ENCODE measurements at places on chromosomes 5 and 9.
A peak's percentile ranks its signal among the peaks of the same experiment; 100 is the strongest.

- no peak for DNase-seq
Measured at GRCh38 chr5:65081071-65081470, 312.3 kb downstream of the CWC27 start.

DNA sequence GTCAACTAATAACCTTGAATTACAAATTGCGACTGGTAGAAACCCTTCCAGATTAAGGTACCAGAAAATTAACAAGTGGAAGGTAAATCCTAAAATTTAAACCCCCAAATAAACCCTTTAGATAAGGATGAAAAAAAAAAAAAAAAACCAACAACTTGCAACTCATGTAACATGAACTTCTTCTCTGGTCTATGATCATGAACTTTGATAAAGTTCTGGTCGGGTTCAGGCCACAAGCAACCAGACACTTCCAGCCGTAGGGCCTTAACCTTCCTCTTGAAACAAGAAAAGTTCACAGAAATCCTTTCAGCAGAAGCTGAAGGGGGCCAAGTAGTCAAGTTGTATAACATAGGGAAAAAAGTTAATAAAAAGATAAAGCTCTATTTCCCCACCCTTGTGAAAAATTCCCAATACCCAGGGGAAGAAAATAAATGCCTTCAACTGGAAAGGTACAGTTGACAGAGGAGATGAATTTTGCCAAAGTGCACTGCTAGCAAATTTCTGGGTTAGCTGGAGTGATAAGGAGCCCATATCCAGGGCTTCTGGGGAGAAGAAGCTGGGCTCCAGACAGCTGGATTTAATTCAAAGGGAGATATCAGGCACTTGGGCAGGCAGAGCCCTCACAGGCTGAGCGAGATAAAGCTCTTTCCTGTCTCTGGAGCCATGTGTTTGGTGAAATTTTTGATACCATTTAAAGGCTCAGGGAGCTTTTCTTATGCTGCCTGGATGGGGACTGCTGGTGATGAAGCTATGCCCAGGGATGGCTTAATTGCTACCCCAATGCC, 234.2 kb upstream of the PANK3 start:
- DNase-seq = no peak

GRCh38 chr9:99472240-99472915, 250.3 kb downstream of the SEC61B start:
- no peak for DNase-seq

- DNase-seq = no peak
Measured at GRCh38 chr5:177354256-177354655, 2.8 kb upstream of the LMAN2 start.

DNA sequence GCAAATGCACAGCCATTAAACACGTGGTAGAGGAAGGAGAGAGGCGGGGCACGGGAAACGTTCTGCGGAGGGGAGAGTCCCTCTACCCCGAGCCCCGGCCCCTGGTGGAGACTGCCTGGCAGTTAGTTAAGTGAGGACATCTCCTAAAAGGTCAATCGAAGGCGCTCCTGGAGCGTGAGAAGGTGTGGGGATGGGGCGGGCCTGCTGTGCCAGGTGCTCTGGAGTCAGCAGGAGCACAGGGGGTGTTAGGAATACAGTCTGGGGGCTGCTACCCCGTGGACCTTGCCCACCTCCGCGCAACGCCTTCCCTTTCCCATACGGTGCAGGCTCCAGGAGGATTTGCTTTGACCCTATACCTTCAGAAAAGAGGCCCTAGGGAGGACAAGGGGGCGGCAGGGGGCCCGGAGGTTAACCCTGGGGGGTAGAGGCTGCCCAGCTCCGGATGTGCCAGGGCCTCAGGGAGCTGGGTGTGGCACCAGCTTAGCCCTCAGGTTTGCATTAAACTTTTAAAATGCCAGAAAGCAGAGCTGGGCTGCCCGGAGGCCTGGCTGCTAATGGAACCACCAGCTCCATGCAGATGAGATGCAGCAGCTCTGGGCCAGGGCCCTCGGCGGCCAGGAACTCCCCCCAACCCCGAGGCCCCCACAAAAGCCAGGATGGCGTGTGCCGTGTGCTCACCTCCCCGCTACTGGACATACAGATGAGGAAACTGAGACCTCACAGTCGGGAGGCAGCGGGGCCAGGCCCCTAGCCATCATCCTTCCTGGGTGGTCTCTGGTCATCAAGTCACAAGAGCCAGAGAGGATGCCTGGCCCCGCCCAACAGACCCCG, 39.2 kb downstream of the NACC2 start:
- no peak for DNase-seq

GRCh38 chr5:123181394-123181801, 92.4 kb downstream of the PRDM6 start:
- DNase-seq = no peak

- DNase-seq = peak; percentile 54
Measured at GRCh38 chr5:125064621-125065438, 318.4 kb upstream of the ZNF608 start.

GRCh38 chr5:77343165-77343564, 132.7 kb downstream of the PDE8B start:
- no peak for DNase-seq

DNA sequence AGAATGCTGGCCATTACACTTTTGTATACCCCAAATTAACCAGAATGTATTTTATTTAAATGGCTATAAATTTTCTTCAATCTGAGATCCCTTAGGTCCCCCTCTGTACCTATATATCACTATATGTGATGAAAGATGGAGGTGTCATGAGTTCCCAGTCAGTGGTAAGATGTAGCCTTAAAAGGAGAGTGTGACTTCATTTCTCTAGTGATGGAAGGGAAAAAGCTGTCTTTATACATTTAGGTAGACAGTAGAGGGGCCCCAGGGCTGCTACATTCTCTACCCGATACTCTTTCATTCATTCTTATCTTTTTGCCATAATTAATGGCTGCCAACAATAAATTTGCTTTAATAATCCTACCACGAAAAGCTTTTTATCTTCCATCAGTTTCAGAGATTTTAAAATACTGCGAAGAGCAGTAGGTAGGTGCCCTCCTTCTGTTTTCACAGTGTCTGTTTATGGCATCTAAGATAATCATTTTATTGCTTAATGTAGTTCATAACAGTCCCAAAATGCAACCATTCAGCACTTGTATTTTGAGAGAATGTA, 301.3 kb downstream of the ZNF608 start:
- DNase-seq = no peak

DNA sequence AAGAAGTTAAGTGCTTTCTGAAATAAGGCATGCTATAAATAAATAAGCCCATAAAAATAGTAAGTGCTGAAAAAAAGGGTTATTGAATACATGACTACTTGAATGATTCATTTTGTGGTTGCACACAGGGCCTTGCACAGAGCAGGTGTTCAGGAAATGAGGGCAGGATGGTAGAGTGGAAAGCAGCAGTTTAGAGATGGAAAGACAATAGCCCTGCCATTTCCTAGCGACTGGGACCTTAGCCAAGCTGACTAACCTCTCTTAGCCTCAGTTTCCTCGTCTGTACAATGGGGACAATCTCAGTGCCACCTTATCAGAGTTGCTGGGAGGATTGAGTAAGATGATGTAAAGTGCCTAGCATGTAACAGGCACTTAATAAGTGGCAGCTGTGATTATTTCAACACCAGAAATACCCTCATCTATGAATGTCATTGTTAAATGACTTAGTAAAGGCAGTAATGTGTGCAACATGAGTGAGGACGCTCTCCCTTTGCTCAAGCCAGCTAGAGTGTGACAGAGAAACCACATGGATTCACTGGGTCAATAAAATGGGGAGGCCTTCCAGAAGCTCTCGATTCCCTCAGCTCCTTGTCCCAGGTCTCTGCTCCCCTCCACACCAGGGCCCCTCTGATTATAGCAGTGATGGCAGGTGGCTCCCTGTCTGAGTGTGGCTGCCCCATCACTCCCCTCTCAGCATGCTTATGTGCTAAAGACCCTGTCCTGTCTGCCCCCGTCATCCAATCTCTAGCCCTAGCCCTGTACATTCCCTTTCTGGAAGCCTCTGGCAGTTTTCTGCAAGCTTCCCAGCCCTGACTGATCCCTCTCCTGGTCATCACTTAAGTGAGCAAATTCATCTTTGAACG, 16.0 kb upstream of the PHF19 start:
- peak; percentile 22 for DNase-seq

DNA sequence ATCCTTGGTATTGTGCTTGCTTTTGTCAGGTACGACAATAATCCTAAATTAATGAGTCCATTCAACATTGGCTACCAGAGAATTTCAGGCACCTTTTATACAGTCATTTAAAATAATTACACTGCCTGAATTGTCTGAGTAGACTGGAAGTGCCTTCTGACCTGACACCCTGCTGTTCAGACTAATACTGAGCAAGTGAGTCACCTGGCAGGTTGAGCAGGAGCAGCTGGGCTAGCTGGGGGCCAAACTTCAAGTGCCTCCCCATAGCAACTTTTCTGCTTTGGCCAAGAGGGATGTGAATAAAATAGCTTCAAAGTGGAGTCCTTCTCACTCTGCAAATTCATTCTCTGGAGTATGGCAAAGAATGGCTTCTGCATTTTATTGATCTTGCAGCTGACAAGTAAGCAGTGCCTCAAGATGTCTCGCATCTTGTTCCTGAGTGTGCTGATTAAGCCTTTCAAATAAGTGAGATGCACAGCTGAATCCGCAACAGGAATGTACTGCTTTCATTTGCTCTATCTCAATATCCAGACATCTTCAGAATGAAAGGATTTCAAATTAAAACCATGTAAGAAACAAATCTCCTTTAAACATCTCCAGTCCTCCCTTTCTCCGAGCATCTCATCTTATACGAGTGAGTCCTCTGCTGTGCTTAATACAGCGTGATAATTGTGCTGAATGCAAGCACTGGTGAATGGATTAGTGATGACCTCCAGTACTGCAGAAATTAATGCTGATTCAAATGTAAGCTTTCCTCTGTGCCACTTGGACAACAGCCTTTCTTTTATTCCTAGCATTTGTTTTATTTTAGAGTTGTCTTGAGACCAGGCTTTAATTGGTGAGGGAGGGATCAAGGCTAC, 271.2 kb downstream of the EDIL3 start:
- peak; percentile 7 for DNase-seq

DNA sequence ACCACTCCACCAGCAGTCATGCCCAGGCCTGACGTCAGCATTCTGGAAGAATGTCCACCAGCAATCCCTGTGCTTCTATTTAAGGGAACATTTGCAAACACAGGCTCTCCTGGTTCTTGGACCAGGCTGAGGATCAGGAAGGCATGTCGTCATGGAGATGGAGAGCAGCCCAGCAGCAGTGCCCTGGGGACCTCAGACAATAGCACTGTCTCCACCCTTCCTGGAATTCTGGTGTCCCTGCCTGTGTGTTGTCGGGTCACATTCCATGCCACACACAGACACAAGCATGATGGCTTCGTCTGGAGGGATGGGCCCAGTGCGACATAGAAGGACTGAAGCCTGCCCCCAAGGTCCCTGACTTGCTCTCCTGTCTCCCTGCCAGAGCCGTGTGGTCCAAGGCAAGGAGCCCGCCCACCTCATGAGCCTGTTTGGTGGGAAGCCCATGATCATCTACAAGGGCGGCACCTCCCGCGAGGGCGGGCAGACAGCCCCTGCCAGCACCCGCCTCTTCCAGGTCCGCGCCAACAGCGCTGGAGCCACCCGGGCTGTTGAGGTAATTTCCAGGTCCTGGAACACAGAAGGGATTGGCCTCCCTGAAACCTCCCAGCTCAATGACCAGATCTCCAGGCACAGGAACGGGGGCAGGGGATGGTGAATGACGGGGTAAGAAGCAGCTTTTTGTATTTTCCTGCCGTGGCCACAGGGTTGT, 43.8 kb downstream of the STOM start:
- DNase-seq = peak; percentile 97

DNA sequence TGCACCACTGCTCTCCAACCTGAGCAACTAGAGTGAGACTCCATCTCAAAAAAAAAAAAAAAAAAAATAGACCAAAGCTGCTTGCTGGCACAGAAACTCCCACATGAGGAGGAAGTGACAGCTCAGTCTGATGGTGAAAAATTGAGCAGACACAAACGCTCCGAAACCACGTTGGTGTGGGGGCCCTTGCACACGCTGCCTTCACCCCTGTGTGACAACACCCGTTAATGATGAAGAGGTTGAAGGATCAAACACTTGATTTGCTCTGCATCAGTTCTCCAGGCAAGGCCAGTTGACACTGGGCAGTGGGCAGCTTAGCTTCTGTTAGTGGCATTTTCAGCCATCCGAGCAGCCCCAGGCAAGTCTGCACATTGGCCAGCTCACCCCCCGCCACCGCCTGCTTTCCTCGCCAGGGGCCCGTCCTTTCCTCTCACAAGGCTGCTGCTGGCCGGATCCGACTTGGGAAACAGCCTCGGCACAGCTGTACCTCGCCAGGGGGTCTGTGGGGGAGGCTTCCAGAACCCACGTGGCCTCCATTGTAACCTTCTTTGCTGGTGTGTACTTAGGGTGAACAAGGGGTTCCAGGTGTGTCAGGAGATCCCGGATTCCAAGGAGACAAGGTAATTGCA, 79.8 kb downstream of the COL27A1 start:
- peak; percentile 25 for DNase-seq

- DNase-seq = no peak
Measured at GRCh38 chr5:152938630-152939029, 533.6 kb upstream of the NMUR2 start.

DNA sequence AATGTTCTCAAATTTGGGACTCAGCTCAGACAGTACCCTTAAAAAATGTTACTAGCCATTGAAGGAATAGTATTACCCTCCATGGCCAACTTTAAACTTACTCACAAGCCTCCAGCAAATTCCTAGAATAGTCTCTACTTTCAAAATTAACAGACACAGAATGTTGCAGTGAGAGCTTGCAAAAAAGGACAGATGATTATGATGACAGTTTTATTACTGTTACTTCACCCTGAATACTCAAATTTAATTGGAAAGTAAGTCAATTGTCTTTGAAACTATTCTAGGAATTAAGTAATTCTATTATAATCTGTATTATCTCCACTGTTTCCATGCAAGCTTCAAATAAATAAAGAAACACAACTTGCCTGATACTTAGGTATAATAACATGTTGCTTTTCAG, 288.3 kb downstream of the SLF1 start:
- DNase-seq = no peak

- peak; percentile 76 for DNase-seq
Measured at GRCh38 chr9:124390794-124391658, 24.2 kb downstream of the PSMB7 start.

DNA sequence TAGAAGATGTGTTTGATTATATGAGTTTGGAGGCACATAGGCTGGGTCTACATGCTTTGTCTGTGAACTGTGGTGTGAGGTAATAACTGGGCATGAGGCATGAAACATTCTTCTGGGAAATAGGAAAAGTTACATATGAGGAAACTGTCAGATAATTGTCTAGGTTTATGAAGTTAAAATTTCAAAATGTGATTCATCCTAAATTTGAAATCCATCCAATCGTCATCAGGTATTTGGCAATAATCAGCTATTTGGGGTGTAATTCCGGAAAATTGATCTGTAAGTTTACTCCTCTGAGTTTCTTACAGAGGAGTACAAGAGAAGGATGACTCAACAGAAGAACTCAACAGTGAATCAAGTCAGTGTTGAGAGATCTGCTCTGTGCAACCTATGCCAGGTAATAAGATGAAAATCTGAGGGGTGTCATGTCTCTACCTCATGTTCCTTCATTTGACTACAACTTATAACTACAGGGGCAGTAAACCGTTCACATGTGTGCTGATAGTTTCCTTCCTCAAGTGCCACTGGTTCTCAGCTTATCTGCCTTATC, 1171.6 kb upstream of the CDH18 start:
- DNase-seq = no peak

Measured in fibroblast of skin of scalp (primary cell).